ENCODE measurements at places on chromosomes 13 and 19.

- no peak for DNase-seq
Observed at GRCh38 chr13:84702174-84702573, 819.9 kb upstream of the SLITRK1 start.

DNA sequence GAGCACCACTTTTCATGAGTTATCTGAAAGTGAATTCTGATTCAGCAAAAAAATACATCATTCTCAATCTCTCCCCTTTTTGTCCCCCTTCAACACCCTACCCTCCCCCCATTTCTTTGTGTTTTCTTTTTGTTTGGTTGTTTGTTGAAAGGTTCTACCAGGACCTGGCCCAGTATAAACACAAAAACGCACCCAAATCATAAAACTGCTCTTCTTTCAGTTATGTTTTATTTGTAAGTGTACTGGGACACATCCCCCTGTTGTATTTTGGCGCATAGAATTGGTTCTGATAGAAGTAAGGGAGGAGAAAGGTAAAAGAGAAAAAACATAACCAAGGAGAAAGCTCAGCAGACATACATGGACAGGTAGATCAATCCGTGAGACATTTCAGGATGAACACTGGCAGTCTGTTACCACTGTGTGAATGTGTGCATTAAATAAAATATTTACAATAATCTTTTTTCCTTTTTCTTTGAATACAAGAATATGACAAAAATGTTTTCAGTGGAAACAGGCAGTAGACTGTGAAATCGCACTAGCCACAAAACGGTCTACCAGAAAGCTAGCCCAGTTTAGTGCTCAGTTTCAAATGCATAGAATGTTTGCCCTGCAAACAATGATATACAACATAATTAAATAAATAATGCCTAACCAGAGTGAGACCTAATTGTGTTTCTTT, 4.2 kb downstream of the POU4F1 start:
- DNase-seq: no peak

GRCh38 chr13:25673711-25674110, 301.9 kb downstream of the ATP8A2 start:
- no peak for DNase-seq

DNA sequence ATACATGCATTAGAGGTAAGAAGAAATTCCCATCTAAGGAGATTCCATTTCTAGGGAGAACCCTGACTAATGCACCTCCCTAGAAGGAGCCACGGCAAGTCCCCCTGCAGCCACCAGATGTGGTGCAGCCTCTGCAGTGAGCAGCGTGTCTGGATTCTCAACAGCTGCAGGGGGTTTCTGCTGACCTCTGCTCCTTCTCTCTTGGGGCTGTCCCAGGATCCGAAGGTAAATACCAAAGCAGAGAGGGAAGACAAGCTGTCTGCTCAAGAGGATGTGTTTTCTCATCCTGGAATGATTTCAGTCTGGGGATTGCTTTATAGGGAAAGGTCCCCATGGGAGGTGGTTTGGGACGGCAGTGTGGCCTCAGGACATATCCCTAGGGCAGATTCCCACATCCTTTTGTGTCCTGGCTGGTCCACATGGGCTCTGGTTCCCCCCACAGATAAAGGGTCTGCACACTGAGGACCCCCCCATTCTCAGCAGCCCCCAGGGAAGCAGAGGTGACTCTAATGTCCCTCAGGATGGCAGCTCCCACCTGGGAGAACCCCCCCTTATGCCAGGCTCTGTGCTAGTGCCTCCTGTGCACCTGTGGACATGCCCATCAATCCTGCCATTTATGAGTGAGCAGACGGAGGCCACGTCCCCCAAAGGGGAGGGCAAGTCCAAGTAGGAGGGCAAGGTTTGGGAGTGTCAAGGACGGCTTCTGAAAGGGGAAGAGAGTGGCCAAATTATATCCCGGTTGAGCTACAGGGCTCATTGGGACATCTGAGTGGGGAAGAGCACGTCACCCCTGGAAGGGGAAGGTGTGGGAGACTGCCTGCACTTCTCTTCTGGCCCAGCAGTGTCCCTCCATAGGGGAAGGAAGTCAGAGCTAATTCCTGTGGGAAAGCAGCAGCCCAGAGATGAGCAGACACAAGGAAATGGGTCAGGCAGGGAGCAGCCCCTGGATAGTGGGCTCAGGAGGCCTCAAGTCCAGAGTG, 10.2 kb upstream of the OR10H5 start:
- DNase-seq: no peak

DNA sequence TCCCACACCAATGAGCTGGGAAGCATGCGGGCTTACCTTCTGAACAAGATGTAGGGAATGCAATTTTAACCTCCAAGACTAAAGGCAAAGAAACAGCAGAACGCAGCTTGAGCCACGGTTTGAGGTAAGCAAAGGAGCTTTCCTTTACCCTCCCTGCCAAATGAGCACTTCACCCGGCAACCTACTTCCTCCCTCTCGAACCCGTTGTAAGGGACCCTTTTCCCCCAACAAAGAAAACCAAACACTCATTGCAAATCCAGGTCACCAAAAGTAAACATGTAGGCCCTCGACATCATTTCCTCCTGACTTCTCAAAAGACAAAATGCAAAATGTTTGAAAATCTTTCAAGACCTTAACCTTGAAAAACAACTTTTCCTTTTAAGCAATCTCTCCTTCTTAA, 65.3 kb downstream of the ABCC4 start:
- DNase-seq: no peak

DNA sequence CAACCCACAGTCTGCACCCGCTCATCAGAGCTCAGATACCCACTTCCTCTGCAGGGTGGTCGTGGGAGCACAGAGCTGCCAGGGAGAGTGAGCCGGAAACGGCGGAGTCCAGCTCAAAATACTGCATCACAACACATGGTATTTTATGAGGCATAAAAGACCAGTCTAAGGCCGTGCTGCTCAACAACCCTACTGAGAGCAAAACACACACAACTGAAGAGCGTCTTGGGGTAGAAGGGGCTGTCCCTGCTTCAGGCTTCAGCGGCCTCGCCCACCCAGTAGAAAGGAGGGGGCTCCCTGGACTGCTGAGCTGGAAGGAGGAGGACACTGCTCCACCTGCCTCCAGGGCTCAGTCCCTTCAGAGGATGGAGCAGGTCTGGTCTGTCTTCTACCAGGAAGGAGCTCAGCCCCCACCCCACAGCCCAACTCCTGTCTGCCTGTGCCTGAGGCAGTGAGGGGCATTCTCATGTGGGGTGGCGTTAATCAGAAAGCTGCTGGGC, 36.9 kb downstream of the NAXD start:
- no peak for DNase-seq

- DNase-seq: no peak
Observed at GRCh38 chr19:18205200-18205892, 1.5 kb upstream of the RAB3A start.

DNA sequence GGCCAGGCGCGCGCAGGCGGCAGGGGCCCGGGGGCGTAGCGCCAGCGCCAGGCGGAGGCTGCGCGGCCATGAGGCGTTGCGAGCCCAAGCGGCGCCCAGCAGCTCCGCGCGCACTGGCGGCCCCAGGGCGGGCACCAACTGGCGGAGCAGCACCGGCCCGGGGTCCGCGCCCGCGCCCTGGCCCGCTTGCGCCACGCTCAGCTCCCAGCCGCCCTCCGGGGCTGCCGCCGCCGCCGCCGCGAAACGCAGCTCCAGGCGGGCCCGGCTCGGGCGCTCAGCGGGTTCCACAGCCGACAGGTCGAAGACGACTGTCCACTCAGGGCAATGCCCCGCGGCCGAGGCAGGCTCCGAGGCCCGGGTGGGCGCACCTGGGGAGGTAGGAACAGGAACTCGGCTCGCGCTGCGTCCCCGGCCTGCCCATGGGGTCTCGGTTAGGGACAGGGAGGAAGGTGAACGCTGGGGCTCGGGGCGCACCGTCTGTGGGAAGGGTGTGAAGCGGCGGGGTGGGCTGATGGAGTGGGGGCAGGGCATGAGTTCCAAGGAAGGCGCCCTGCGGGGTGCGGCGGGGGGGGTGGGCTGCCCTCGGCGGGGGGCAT, 26.8 kb downstream of the CERS1 start:
- no peak for DNase-seq

- no peak for DNase-seq
Observed at GRCh38 chr19:13959962-13960862, 7.9 kb downstream of the DCAF15 start.

GRCh38 chr19:6527893-6528543, 2.8 kb upstream of the TNFSF9 start:
- DNase-seq: no peak

DNA sequence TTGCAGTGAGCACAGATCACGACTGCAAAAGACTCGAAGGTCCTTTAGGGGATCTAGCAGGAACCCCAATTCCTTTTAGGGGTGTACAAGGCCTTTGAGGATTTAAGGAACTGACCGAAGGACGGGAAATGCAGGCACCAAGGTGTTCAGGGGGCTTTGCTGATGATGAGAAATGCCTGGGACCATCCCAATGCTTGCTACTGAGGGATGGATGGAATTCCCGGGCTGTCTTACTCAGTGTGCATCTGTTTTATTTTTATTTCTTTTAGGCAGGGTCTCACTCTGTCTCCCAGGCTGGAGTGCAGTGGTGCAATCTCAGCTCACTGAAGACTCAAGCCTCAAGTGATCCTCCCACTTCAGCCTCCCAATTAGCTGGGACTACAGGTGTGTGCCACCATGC, 11.3 kb downstream of the PRR22 start:
- DNase-seq: no peak

DNA sequence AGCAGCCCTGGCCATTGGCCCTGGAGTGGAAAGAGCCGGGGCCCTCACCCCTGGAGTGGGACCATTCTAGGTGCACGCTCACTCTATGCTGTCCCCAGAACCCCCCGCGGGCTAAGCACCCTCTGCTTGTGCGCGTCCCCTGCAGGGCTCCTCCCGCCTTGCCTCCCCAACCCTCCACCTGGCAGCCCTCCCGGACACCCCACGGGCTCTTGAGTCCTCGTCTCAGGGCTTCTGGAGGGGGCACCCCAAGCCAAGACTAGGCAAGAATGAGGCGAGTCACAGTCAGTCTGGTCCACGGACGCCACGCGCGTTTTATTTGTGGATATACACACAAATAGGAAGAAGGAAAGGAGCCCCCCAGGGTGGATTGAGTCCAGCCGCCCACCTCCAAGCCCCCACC, 7.0 kb upstream of the TMEM161A start:
- no peak for DNase-seq

DNA sequence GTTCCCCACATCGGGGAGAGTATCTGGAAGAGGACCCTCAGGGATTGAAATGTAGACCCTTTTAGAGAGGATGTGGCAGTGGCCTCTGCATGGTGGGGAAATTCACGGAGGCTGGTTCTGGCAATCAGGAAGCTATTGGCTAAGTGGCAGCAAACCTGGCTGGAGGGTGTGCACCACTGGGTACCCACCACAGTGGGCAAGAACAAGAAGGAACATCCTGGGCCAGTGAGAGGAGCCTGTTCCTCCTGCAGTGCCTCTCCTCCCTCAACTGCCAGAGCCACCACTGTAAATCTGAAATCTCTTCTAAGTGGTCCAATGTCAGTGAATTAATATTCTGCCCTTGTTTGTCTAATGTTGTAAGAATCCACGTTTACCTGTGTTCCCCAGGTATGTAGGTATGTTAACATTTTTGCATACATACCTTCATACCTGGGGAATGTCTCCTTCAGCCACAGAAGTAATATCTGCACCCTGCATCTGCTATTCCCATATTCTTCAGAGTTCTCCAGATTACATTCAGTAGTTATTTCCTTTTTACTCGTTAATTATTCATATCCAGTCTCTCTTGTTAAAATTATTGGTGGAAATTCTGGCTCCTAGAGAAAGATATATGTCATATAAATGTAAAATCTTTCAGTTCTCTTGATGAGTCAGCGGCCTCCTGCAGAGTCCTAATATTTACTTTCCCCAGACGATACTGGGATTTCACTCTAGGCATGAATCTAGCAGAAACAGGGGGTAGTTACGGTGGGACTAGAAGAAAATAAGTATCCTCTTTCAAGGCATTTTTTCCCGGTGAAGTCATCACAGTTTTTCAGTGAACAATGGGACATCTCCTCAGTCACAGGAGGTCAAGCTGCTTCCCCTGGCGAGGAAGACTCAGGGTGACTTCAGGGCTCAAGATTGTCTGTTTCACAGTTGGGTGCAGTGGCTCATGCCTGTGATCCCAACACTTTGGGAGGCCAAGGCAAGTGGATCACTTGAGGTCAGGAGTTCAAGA, 148.3 kb downstream of the MYO16 start:
- no peak for DNase-seq

- no peak for DNase-seq
Observed at GRCh38 chr13:45512098-45512496, 47.4 kb downstream of the COG3 start.

- peak; percentile 71 for DNase-seq
Observed at GRCh38 chr13:79987323-79987722, 353.6 kb downstream of the SPRY2 start.
